Iris pigment epithelial cell (primary cell): ENCODE measurements at places on chromosomes 6 and 20.

- DNase-seq, result no peak
These were observed 48.7 kb downstream of the FGD2 start for GRCh38 chr6:37054171-37054570.

- peak; percentile 96 for DNase-seq
These were observed 863 bp upstream of the HMGN4 start for GRCh38 chr6:26537160-26537845.

GRCh38 chr6:127446356-127446755 lies 12.8 kb downstream of the KIAA0408 start:
- DNase-seq, result peak; percentile 16

DNA sequence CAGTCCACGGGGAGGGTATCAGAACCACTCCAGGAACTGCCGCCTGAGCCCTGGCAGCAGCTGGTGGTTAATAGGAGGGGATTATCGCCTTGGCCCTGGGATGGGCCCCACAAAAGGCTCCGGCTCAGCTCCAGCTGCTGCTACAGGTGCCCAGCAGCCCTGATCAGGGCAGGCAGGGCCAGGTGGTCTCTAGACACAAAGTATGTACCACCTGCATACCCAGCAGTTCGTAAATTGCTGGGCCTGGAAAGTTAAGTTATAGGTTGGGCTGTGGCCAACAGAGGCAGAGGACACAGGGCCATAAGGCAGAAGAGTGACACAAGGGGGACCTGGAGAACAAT lies 35.1 kb downstream of the RRBP1 start:
- DNase-seq, result no peak

DNA sequence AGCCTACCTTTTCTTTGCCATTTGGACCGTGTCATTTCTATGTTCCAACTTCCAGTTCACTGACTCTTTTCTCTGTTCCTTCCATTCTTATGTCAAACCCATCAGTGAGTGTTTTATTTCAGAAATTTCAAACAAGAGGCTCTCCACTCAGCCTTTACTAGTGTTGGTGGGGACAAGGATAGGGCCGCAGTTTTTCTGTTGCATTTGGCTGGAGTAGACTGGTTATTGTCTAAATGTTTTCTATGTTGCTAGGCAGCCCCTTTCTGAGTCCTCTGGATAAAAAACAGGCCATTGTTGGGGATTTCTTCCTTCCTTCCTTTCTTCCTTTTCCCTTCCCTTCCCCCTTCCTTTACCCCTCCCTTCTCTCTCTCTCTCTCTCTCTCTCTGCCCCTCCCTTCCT lies 288.6 kb downstream of the PRKN start:
- no peak for DNase-seq

DNA sequence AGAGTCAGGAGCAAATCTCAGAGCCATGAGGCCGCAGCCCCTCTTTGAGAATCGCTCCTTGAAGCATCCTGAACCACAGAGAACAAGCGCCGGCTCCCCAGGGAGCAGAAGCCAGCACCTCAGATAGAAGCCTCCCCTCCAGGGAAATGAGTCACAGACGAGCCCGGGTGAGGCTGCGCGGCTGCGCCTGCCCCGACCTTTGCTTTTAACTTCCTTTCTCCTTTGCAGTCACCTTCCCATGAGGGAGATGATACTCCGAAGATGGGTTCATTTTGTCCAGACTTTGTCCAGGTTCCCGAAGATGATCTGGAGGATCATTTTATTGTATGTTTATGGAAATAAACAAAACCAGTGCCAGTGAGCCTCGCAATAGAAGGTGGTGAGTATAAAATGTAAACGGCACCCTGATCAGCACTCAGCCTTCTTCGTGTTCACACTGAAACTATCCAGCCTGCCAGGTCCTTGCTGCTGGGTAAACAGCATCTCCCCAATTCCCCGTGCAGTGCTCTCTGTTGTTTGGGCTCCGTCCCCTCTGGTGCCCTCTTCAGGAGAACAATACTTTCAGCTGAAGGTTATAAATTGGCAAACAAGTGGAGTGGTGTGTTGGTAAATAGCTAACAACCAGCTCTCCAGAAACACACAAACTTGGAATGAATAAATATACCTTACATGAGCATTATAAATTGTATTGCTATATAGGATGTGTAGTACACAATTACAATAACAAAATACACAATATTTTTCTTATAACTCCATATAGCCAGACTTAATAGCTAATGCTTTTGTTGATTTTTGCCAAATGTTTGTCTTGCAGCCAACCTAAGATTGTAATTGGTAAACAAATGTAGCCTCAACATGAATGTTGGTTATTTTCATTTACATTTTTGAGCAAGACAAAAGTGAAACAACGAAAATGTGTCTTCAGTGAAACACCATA lies 41.4 kb upstream of the TMEM181 start:
- DNase-seq, result peak; percentile 77

GRCh38 chr6:7323074-7323473 lies 10.1 kb upstream of the SSR1 start:
- no peak for DNase-seq

DNA sequence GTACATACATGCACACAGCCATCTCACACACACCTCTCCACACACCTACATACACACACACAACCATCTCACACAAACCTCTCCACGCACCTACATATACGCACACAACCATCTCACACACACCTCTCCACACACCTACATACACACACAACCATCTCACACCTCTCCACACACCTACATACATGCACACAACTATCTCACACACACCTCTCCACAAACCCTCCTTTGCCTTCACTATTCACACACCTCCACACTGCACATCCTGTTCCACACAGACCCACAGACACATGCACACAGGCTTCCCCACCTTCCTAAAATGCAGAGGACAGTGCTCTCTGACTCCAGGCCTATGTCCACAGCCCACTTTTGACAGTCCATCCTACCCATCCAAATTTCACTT lies 16.3 kb upstream of the NINL start:
- DNase-seq, result no peak

GRCh38 chr6:88120635-88121034 lies 45.5 kb downstream of the CNR1 start:
- DNase-seq, result no peak

DNA sequence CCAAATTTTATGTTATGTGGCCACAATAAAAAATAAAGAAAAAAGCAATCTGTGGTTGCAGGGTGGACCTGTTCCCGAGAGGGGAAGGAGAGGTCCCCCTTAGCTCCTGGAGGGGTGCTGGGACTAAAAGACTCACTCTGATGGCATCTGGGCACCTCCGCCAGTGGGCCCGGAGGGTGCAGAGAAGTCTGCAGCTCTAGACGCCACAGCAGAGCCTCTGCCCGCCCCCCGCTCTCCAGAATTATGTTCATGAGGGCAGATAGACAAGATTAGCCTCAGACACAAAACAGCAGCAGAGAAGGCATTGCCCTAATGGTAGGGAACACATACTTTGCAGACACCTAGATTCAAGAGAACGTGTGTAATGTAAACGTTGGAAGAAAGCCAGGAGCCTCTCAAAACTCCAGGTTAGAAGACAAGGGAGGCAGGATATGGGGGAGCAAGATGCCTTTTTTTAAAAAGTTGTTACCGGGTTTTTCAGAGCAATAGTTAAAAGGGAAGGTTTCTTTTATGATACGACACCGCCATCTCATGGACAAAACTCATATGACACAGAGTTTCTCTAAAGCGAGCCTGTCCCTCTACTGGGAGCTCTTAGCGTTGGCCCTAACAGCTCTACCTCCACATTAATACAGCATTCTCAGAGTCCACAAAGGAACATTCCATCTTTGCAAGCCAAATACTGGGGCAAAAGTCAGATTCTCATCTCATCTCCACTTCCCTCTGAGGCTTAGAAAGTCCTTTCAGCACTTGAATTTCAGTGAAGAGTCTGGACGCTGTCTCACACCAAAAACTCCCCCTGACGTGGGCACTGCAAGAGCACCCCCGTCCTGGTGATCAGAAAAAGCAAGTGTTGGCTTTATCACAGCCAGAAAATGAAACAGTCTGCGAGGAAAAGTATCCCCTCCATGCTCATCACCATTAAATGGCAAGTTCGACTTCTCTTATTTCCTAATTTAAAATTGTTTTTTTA lies 47.2 kb downstream of the FOXF2 start:
- DNase-seq, result peak; percentile 66

DNA sequence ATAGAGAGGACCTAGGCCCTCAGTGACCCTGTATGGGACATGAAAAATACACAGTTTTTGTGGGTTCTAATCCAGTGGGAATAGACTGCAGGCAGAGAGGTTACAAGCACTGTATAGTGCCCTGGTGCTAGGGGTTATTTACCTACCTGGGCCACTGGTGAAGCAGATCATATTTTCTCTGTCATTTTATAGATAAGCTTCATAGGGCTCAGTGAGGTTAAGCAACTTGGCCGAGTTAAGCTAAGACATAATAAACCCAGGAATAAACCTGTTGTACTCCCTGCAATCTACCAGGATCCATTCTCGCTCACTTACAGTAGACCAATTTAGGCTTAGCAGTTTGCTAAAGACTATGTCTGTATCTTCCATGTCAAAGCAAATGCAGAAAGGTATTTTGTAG lies 340.6 kb upstream of the KHDRBS2 start:
- DNase-seq, result no peak

- peak; percentile 71 for DNase-seq
These were observed 815 bp upstream of the ITPR3 start for GRCh38 chr6:33620158-33620855.

DNA sequence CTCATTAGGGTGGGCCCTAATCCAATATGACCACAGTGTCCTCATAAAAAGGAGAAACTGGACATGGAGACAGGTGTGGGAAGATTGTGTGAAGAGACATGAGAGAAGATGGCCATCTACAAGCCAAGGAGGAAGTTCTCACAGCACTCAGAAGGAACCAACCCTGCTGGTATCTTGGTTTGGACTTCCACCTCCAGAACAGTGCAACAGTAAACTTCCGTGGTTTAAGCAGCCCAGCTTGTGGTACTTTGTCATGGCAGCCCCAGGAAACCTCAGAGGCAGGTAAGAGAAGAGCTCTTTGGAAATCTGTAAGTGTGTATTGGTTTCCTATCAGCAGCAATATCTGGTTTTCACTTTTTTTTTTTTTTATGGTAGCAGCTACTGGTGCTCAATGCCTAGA lies 16.5 kb upstream of the CNKSR3 start:
- no peak for DNase-seq

GRCh38 chr6:35019831-35020230 lies 121.3 kb downstream of the TCP11 start:
- DNase-seq, result no peak
